ENCODE measurements at places on chromosomes 11 and 22.

- peak; percentile 26 for DNase-seq
These were observed 734 bp upstream of the TMEM123 start for GRCh38 chr11:102453302-102453695.

- DNase-seq, result no peak
These were observed 7.7 kb downstream of the PITPNB start for GRCh38 chr22:27911330-27911729.

GRCh38 chr22:19853058-19853878, 1.4 kb downstream of the GNB1L start:
- DNase-seq, result no peak

GRCh38 chr11:84142411-84142810, 856.2 kb upstream of the CCDC90B start:
- no peak for DNase-seq

DNA sequence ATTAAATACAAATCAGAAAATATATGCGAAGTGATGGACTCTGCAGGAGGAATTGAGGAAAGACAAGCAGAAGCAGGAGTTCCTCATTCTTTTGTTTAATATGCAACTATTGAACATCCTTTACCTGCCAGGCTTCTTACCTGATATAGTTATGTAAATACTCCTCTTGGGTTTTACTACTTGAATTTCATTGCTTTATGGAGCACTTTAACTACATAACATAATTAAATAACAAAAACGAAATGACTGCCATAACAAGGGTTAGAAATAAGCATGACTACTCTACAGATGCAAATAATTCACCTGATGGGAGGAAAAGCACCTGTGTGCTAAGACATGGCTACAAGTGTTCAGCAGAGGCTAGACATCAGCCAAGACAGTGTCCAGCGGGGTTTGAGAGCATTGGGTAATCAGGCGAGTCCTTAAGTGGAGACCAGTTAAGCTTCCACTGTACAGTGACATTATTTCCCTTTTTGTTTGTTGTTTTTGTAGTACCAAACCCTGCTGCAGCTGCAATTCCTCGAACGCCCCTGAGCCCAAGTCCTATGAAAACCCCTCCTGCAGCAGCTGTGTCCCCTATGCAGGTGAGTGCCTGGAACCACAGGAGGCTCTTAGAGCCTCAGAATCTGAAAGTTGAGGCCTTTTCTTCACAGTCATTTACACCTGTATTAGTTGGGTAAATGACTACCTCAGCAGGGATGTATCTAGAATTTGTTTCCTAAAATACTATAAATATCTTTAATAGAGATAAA, 67.4 kb downstream of the SPECC1L start:
- DNase-seq, result no peak

- no peak for DNase-seq
These were observed 5.3 kb downstream of the P2RY6 start for GRCh38 chr11:73277467-73277866.

GRCh38 chr22:44003405-44004103, 20.5 kb upstream of the PARVB start:
- no peak for DNase-seq

- peak; percentile 68 for DNase-seq
These were observed at the start of gene SBF2 for GRCh38 chr11:10293423-10294289. SBF2 (minus strand) TSS chr11:10294219; CDS start chr11:10294069, 150 bp downstream.

Measured in stimulated activated CD4-positive, alpha-beta T cell treated with anti-CD3 and anti-CD28 coated beads, Interleukin-15, amount 100 ng/mL, for 1 hour (primary cell).